ENCODE measurements at places on chromosomes 13 and 19.

DNA sequence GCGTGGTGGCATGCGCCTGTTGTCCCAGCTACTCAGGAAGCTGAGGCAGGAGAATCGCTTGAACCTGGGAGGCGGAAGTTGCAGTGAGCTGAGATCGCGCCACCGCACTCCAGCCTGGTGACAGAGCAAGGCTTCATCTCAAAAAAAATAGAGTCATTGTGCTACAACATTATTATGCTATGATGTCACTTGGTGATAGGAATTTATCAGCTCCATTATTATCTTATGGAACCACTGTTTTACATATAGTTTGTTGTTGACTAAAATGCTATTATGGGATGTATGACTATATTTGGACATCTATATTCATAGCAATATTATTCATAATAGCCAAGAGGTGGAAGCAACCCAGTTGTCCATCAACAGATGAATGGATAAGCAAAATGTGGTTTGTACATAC, 26.4 kb upstream of the SLC7A1 start:
- DNase-seq, result no peak

- no peak for DNase-seq
These were observed 2.0 kb upstream of the TNFSF14 start for GRCh38 chr19:6671960-6672359.

GRCh38 chr13:24184265-24184841, 23.8 kb downstream of the SPATA13 start:
- DNase-seq, result no peak

DNA sequence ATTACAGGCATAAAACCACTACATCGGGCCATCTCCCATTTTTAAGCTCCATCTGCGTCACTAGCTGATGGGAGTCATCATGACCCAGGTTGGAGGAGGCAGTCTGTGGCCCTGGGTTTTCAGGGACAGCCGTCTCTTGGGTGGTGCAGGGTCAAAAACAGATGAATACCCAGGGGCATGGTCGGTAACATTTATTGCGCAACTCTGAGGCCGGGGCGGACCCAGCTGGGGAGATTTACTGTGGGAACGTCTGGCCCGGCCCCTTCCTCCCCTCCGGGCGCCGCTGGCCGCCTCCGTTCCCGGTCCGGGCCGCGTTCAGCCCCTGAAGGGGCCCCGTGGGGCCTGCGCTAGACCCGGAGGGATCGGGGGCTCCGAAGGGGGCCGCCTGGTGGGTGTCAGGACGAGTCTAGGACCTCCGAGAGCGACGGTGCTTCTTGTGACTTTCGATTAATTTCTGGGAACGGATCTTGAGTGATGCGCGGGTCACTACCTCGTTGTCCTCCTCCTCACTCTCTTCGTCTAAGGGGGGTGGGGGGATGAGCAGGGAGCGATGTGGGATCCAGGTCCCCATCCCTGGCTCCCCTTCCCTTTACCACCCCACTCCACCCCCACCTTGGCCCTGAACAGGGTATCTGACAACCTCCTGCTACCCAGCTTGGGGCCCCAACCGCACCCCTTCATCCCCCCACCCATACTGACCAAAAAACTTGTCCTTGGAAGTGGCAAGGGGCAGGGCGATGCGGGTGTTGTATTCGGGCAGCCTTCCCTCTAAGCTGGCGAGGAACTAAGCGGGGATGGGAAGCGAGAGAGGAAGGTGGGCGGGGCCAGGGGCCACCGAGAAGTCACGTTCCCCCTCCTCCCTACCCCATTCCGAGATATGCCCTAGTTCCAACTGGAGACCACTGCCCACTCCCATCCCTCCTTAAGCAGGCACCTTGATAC, 1.6 kb upstream of the RGL3 start:
- no peak for DNase-seq

DNA sequence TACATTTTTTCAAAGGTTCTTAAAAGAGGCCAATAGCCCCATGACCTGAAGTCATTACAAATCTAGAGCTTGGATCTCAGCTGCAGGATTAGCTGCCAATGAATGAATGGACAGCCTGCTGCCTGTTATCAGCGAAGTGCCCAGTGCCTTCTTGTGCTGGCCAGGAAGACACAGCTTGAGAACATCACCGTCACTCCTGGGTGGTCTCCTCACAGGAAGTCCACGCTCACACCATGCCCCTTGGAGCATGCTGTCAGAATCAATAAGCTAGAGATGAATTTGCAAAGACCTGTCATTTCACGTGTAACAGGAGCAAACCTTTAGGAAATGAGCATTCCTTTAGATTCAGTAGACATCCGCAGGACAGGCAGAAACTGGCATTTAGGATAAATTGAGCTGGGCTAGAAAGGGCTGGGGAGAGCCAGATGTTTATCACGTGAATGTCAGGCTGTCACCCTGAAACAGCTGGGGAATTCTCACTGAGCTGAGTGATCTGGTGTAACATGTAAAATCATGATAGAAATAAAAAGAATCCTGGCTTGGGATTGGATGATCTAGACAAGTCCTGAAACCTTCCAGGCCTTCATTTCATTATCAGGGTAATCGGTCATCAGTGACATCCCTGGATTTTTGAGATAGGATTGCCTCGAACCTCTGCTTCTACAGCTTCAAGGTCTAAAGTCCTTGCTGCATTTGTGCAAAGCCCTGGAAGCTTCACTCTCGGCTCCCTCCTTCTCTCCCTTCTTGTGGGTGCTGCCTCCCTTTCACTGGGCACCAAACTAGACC, 49.9 kb upstream of the MEDAG start:
- no peak for DNase-seq

DNA sequence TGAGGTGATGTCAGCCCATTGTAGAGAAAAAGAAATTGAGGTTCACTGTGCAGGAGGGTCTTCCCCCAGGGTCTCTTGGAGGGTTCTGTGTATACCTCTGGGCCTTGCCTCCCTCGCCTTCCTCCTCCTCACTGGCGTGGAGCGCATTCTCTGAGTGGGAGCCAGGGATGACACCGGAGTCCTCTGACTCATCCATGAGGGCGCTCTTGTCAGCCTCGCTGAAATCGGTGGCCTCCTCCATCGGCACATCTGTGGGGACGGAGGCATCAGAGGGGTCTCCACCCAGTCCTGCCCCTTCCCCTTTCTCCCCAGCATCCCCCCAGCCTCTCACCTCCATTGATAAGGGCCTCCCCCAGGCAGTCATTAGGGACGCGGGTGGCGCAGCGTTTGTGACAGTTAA, 16.2 kb downstream of the PRKD2 start:
- no peak for DNase-seq

DNA sequence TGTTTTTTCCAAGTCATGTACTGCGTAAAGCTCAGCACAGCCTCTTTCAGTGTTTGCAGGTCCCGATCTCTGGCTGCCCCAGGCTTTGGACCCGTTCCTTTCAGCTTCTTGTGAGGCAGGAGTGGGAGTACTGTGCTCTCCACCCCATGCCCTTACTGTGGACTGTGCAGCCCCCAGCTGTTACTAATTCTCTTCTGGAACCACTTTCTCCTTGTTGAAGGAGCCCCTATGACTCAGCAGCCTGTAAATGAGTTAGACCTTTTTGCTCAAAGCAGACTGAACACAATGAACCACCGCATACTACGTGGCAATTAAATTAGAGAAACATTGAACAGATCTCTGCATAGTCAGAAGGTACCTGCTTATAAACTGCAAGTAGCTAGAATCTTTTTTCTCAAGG, 39.0 kb downstream of the SERTM1 start:
- DNase-seq, result no peak

- no peak for DNase-seq
These were observed 52.9 kb downstream of the OR10H4 start for GRCh38 chr19:16001481-16002312.

GRCh38 chr19:8245869-8246835, 37.0 kb downstream of the CERS4 start:
- no peak for DNase-seq

DNA sequence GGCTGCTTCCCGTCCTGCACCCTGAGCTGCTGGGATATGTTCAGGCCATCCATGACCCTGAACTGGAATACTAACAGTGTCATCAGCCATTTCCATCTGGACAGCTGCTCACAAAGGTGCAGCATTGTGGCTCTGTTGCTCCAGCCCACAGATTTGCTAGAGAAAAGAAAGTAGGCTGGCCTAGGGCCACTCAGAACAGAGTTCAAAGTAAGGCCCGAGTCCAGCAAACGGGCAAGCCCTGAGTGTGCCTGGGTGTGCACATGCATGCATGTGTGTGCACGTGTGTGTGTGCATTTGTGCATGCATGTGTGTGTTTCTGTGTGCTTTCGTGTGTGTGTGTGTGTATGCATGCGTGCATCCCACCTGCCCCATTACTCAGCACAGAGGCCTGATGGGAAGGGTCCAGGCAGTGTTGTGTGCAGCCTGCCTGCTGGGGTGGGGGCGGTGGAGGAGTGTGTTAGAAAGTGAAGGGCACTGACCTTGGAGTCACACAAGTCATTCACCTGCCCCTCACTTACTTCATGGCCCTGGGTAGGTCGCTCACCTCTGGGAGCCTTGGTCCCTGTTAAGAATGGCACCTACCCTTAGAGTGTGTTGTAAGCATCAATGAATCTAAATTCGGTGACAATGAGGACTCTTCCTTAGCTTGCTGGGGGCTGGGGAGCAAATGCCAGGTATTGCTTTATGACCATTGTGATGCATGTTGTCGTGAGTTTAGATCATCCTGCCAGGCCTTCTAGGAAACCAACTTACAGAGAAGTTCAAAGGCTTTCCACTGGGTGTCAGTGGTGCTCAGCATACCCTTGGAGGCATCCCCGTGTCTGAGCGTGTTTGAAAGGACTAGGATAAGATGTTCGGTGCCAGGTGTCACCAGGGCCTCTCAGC, 53.2 kb downstream of the GPR12 start:
- peak; percentile 40 for DNase-seq

- no peak for DNase-seq
These were observed 1178.4 kb upstream of the ATXN8OS start for GRCh38 chr13:68929075-68929745.

DNA sequence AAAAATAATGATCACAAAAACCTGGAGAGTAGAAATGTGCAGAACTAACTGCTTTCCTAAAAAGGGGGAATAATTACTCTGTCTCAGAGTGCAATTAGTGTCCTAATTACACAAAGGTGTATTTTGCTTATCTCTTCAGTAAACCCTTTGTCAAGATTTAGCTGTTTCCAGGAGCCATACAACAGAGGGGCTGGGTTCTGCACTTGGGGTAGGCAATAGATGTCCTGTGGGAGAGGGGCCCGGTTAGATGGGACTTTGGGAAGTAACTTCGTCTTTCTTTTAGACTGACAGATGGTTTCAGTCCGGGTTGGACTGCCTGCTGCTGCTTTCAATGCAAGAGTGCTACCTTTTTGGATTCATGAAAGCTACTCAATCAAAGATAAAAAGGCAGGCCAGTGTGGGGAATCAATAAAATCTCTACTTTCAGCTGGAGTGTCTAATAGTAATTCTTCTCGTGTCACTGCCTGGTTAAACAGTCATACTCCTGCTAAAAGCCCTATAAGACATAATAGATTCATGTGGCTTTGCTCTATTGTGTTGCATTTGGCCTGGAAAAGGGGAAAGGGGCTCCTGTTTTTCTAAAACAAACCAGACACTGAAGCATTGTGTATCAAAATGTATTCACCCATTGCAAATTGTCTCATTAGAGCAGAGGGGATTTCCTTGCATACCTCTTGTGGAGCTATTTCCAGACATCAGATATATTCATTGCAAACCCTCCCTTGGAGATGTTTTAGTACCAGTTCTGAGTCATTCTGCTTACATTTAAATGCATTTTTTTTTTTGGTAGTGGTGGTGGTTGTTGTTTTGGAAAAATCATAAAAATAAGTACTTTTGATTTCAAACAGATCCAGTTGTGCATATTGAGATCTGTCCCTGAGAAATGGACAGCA, 83.3 kb upstream of the PCDH8 start:
- DNase-seq, result no peak

GRCh38 chr13:74771964-74772363, 637.8 kb upstream of the KLF12 start:
- no peak for DNase-seq

GRCh38 chr19:54364775-54365257, at the start of gene LAIR1:
Gene LAIR1, minus strand, starts transcription at chr19:54364931. Its CDS starts 127 bp downstream, at chr19:54364804.
- DNase-seq, result no peak

GRCh38 chr13:109140479-109141349, 511.3 kb downstream of the MYO16 start:
- no peak for DNase-seq

DNA sequence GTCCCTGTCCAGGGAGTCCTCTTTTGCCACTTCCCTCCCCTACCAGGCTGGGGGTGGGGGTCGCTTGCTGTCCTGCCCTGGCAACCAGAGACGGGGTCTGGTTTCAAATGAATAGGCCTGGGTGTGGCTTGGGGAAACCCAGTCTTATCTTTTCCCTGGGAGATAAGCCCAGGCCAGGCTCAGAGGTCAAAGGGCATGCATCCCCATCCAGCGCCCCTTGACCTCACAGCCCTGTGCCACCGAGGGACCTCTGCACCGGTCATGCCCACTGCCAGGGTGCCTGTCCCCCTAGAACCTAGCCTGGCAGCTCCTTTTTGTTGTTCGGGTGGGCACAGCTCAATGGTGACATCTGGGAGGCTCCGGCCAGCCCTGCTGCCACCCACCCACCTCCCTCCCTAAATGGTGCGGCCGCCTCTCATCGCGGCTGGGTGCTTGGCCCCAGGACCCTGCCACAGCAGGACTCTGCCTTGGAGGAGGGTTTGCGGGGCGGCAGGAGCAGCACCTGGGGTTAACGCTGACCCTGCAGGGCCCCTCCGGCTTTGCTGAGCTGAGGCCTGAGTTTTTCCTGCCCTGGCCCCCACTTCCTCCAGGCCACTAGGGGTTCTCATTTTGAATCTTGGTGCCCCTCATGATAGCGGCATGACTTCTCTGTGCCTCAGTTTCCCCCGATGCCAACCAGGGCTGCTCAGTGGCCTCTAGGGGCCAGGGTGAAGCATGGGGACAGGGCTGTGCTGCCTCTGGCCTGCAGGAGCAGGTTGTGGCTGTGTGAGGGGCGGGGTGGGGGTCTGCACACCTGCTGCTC, 2.9 kb upstream of the CERS1 start:
- no peak for DNase-seq

Data from NCI-H1930 (cell line).